ENCODE measurements at places on chromosomes 7 and 10. TPM values are rescaled to one million over a fixed set of nuclear protein-coding genes. Genes with fewer than 3 reads are reported as not detected.

The ANK3 gene
- 76.2 TPM for total RNA-seq

The TYW1B gene
- 5.3 TPM for total RNA-seq

The TFR2 gene
- total RNA-seq: 1.4 TPM

The IFIT1 gene
- total RNA-seq: 4.0 TPM

The EGFR gene
- total RNA-seq: 233 TPM

The MCU gene
- 30.0 TPM for total RNA-seq

The TMEM26 gene
- not detected for total RNA-seq

The RHEB gene
- total RNA-seq: 52.4 TPM

The NPY4R gene
- total RNA-seq: 1.9 TPM

The ELAPOR2 gene
- 4.3 TPM for total RNA-seq

The GCK gene
- not detected for total RNA-seq

The ZPBP gene
- not detected for total RNA-seq

The SPDYE9 gene
- not detected for total RNA-seq

The SLC13A4 gene
- 1.1 TPM for total RNA-seq

The CHN2 gene
- 3.8 TPM for total RNA-seq

The PSPH gene
- 13.1 TPM for total RNA-seq

The CHAT gene
- total RNA-seq: not detected

The PIK3CG gene
- total RNA-seq: 2.1 TPM

The CREM gene
- total RNA-seq: 8.6 TPM

The CALHM3 gene
- not detected for total RNA-seq

The NPY gene
- total RNA-seq: 1.2 TPM

The EBF3 gene
- 2.6 TPM for total RNA-seq

The GGCT gene
- 40.0 TPM for total RNA-seq
